Germinal center (tissue), 1 donor: ENCODE measurements at places on chromosomes 6 and 20.

DNA sequence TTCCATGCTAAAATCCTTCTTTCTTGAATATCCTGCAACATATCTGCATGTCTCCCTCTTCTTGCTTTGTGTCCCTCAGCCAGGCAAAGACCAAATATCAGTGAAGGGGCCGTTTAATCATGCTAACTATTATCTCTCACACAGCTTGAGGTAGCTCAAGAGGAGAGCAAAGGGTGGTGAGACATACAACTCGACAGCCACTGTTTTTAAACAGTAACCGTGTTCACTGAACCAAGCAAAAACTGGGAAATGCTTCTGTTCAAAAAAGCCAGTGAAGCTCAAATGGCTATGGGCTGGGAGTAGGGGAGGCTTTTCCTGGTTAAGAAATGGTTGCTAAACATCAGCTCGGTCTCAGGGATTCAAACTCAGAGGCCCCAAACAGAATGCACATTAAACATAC is 83.4 kb downstream of the MAP7 start:
- DNase-seq = no peak

DNA sequence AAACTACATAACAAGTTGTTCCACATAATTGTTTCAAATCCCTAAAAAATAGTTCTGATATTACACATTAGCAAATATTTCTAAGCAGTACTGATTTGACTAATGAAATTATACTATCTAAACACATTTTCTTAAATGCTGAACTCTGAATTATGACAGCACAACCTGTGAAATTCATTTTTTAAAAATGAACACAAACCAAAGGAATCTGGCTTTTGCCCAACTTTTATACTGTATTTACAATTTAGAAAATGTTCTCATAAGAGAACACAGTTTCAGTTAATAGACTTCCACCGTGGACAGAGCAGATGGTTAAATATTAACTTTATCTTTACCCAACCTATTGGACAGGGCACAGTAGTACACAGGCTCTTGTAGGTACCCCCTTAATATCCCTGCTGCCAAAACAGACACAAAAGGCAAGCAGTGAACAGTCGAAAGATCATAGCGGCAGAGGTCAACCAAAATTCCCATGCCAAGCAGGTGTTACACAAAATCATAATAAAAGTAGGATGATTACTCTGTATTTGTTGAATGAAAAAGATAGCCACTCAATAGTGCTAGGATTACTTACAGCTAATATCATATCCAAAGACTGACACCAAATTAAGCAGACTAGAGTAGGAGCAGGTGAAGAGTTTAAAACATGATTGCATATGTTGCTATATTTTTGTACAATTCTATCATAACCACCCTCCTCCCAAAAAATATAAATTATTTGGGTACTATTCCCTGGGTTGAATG is 122.5 kb downstream of the RNGTT start:
- DNase-seq = no peak

- no peak for DNase-seq
These were observed 25.8 kb upstream of the CCN6 start for GRCh38 chr6:112027942-112028674.

- no peak for DNase-seq
These were observed 23.1 kb downstream of the AAR2 start for GRCh38 chr20:36259177-36260061.

DNA sequence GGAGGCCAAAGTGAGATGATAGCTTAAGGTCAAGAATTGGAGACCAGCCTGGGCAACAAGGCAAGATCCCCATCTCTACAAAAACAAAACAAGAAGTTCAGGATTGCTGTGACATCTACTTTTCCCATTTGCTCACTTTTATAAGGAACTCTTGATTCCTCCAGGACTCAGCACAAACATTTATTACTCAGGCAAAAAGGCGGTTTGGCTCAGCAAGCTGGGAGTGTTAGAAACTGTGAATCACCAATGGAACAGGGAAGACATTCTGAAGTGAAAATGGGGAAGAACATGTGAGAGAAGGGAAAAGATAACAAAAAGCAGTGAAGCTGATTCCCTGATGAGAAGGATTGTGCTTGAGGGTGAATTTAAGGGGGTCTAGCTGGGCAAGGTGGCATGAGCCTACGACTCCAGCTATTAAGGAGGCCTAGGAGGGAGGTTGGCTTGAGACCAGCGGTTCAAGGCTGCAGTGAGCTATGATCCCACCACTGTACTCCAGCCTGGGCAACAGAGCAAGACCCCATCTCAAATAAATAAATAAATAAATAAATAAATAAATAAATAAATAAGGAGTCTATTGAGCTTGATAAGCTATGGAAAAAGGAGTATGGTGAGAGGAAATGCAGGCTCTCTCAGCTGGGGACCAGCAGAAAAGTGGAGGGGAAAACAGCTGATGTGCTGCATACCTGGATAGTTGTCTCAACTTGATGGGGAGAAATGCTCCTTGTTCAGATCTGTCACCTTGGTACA is 65.4 kb upstream of the HDDC2 start:
- no peak for DNase-seq
